ENCODE measurements at places on chromosomes 12 and 14.

- no peak for DNase-seq
Measured at GRCh38 chr14:87343652-87344051, 649.3 kb downstream of the GALC start.

DNA sequence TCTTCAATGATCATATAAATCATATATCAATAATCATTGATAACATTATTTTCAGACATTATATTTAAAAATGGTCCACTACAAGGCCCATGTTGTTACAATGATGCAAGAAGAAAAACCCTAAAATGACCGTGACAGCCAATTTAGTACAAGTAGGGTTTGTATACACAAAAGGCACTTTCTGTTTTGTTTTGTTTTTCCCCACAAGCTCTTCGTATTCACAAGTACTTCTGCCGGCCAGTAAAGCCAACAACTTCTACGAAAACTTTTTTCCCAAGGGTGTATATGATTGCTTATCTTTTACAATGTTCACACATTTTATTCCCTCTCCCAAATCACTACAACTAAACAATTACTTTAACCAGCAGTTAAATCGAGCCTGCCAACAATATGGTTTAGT lies 9.6 kb downstream of the PTPRB start:
- DNase-seq: no peak

GRCh38 chr14:65866448-65866847 lies 453.9 kb downstream of the FUT8 start:
- DNase-seq: no peak

GRCh38 chr14:41666301-41666700 lies 59.6 kb downstream of the LRFN5 start:
- DNase-seq: no peak

DNA sequence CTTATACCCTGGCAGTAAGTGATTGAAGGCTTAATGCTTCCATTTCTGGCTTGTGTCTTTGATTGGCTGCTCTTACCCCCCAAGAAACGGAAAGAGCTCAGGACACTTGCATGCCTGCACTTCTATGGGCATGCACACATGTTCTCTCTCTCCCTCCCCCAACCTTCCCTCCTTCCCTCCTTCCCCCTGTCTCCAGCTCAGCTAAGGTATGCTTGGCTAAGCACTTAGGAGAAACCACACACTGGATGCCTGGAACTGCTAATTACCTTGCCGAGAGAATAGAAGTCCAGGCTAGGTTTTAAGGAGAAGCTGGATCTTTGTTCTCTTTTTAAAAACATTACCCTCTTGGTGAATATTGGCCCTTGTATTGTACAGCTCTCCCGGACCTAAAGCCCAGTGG lies 1072.8 kb upstream of the TMEM132C start:
- DNase-seq: no peak

GRCh38 chr12:98439981-98440581 lies 75.3 kb upstream of the TMPO start:
- DNase-seq: peak; percentile 95

- DNase-seq: no peak
Measured at GRCh38 chr14:71444030-71444822, 488.0 kb upstream of the RGS6 start.

DNA sequence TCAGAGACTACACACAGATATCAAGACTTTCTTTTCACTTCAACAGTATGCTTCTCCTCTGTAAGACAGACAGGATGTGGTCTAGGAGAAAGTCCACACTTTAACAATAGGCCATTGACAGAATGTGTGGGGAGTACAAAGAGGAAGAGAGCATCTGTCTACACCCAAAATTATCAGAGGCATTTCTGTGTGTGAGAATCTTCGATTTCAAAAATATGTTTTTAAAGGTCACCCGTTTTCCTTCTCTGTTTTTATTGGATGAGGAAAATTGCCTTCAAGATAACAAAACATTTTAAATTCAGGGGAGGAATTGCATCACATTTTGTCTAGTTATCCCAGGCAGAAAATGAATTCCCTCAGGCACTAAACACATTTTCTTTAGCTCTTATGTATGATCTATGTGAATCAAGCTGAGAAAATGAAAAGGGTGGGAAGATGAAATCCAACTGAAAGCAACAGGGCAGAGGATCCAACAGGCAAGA lies 16.4 kb downstream of the NAV3 start:
- no peak for DNase-seq

DNA sequence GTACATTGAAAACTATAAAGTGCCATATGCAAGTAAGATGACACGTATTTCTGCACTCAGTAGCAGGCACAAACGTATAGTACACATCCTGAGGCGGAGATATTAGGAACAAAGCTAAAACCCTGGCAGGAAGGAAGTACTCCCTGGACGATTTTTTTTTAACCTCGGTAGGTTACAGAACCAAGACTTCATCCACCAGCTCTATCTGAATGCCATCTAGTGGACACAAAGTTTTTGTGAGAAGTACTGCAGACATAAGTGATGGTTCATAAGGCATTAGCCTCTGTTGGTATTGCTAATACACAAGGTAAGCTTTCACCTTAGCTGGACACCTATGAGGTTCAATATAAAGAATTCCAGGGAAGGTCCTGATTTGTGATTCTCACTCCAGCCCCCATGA lies 83.0 kb upstream of the CCDC196 start:
- DNase-seq: peak; percentile 3

DNA sequence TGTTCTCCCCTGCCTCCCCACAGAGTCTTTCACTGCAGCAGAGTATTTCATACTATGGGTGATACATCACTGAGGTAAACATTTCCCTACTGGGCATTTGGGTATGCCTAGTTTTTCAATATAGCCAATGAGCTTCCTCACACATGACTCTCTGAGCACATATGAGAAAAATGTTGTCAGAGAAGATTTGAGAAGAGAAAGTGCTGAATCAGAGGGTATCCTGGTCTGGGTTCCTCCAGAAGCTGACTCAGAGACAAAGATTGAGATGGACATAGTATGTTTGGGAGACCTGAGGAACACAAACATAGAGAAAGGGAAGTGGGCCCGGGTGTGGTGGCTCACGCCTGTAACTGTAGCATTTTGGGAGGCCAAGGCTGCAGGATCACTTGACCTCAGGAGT lies 12.6 kb downstream of the SLC8B1 start:
- DNase-seq: peak; percentile 56

All from HL-60 (cell line).